ENCODE measurements at places on chromosomes 5 and 9.

DNA sequence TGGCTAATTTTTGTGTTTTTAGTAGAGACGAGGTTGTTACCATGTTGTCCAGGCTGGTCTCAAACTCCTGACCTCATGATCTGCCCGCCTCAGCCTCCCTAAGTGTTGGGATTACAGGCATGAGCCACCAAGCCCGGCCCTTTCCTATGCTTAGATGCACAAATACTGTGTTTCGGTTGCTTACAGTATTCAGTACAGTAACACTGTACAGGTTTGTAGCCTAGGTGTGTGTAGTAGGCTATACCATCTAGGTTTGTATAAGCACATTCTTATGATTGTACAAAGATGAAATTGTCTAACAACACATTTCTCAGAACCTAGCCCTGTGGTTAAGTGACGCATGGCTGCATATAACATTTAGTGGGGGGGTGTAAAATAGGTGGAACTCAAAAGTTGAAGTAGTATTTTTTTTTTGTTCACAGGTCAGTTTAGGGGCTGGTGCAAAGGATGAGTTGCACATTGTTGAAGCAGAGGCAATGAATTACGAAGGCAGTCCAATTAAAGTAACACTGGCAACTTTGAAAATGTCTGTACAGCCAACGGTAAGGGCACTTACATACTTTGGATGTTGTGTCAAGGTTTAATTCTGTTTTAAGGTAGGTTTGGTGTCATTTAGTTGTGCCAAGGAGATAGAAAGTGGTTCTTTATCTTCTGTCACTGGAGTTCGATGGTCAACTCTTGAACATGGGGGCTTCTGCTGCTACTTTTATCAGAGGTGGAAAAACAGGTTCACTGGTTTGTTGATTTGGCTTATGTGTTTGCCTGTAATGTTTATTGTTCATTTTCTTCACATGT is 3.4 kb downstream of the NPM1 start:
- no peak for DNase-seq

DNA sequence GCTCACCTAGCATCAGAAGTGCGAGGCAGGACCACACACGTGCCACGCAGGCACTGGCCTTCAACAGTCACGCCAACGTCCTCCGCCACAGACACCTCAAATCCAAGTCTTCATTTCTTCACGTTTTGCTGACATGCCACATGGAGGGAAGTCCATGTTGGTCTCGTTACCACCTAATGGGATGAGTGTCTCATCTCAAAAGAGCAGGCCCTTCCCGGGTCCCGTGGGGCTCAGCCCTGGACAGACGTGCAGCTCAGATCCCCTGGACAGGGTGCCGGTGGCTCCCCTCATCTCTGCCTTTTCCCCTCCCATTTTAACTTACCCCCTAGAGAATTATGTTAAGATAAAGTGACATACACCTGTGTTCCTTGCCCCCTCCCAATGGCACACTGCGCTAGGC is 76.8 kb downstream of the MRPL36 start:
- DNase-seq = no peak

DNA sequence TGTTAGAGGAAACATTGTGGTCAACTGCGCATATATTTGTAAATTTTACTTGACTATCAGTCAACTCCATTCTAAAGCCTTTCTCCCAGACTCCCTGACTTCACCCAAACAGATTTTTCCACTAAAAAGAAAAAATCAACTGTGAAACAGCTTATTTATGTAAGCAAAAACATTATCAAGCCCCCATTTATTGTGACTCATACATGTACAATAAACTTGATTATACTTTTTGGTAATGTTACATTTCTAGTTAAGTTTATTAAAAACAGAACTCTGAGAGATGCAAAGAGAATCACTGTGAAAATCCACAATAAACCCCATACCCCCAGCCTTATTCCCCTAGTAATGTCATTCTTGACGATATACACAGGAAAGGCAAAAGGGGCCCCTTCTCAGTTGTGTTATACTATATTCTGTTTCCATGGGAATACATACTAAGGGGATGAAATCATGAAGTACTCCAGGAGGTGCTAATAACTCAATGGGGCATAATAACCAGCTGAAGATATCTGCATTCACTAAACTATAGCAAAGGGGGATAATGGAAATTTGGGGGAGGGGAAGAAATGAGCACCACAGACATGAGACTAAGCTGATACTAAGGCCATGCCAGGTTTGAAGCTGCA is 616.0 kb downstream of the ACTL7B start:
- no peak for DNase-seq

- no peak for DNase-seq
These were observed 202.0 kb upstream of the KLF9 start for GRCh38 chr9:70616228-70616990.

GRCh38 chr9:135644631-135645218 is 5.4 kb upstream of the GLT6D1 start:
- DNase-seq = no peak

DNA sequence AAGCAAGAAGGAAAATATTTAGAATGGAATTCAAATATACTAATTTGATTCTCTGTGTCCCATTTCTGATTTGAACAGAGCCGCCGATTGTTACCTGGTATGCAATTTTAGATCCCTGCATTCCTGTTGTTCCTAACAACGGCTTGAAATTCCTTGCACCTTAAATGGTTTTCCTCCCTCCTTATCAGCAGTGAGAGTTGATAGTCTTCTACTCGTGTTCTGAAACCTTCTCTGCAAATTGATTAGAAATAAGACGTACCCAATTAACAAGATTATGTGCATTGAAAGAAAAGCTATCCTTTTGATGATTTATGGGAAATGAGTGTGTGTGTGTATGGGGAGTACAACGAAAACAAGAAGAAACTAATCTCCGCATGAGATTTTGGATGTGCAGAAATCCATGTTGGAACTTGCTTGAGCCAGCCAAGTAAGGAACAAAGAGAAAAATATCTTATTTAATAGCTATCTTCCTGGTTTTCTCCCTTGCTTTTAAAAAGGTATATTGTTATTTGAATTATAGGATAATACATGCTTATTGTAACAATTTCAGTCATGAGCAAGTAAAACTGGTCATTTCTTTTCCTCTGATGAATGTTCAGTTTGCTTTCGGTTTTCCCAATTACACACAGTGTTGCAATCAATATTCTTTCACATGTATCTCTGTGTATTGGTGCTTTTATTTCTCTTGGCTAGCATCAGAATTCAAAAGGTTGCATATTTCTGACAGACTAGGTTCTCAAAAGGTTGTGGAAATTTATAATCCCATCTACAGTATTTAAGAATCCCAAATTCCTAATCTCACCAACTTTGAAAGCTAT is 211.1 kb upstream of the ACTBL2 start:
- no peak for DNase-seq

GRCh38 chr5:42377496-42377895 is 45.7 kb upstream of the GHR start:
- no peak for DNase-seq

GRCh38 chr9:7234144-7234543 is 476.4 kb downstream of the KDM4C start:
- DNase-seq = peak; percentile 38

DNA sequence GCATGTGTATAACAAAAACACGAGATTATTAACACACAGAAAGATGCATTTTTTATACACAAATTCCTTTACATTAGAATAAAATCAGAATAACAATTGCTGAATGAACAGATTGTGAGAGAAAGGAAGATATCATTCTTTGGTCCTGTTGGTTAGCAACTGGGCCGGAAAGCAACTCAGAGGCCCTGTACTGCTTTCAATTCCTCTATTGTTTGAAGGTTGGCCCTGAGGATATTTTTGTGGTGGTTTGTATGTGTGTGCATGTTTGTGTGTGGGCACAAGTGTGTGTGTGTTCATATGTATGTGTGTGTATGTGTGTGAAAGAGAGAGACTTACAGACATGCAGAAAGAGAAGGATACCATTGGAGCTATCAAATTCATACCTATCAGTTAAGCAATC is 356.8 kb upstream of the DMAC1 start:
- no peak for DNase-seq

Data from nephron progenitor cell (in vitro differentiated cells).